Activated gamma-delta T cell treated with Interleukin-2 at 50 U/mL for 16 hours (primary cell): ENCODE measurements at places on chromosomes 3 and 15.
A peak's percentile ranks its signal among the peaks of the same experiment; 100 is the strongest.

GRCh38 chr15:22922003-22922402 is 58.2 kb downstream of the CYFIP1 start:
- DNase-seq = no peak

DNA sequence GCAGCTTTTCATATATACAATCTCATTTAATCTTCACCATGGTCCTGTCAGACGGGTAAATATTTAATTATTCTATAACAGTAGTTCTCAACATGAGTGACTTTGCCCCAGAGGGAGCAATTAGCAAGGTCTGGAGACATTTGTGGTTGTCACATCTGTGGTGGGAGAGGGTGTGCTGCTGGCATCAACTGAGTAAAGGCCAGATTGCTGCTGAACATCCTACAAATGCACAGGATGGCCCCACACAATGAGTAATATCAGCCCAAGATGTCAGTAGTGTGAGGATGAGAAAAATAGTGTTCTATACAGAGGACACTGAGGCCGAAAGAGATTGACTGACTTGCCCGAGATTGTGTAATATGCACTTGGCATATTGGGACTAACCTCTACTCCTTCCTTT is 156.0 kb downstream of the AGBL1 start:
- DNase-seq = no peak

GRCh38 chr3:119647843-119648575 is 12.4 kb downstream of the POPDC2 start:
- no peak for DNase-seq

- no peak for DNase-seq
Measured at GRCh38 chr3:120460862-120461261, 10.1 kb upstream of the FSTL1 start.

DNA sequence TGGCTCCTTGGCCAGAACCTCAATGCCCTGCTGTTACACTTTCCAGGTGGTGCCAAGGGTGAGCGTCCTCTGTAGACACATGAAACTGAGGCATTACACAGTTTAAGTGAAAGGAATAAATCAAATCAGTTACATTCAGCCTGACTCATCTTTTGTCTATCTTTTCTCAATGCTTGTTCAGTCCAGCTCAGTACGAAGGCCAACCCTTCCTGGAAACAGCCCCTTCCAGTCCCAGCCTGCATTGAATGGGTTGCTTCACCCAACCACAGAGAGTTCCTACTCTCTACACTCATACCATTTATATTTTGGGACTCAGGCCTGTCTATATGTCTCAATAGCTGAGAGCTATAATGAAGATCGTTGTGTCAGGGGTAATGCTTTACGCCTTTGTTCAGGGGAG is 363.6 kb downstream of the RORA start:
- no peak for DNase-seq

DNA sequence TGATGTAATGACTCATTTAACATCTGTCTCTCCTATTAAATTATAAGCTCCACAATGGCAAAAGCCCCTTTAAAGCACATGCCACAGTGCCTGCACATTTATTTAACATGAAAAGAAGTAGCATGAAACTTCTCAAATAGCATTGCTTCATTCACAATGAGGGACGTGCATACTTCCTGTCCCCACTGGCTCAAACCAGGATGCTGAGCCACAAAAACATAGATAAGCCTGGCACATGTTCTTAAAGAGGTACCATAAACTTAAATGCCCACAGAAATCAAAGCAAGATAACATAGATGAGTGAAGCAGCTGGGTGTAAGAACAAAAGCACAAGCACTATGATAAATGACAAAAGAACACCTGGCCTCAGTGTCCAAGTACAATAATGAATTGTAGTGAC is 3.8 kb downstream of the TP53BP1 start:
- DNase-seq = no peak

GRCh38 chr15:35496585-35496984 is 49.4 kb downstream of the DPH6 start:
- DNase-seq = no peak

DNA sequence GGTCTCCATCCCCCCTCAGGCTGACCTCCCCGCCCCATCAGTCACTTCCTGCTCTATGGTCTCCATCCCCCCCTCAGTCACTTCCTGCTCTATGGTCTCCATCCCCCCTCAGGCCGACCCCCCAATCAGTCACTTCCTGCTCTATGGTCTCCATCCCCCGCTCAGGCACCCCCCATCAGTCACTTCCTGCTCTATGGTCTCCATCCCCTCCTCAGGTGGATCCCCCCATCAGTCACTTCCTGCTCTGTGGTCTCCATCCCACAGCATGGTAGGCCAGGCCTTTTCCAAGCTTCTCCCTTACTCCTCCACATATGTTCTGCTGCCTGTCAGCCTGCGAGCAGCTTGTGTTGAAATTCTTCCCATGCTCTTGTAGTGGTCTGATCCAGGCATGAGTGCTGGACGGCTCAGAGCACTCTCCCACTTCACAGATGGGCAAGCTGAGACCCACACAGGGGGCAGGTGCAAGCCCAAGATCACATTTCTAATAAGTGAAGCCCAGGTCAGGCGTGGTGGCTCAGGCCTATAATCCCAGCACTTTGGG is 36.8 kb downstream of the BDH1 start:
- peak; percentile 11 for DNase-seq

GRCh38 chr15:25683415-25683814 is 179.7 kb downstream of the ATP10A start:
- no peak for DNase-seq

DNA sequence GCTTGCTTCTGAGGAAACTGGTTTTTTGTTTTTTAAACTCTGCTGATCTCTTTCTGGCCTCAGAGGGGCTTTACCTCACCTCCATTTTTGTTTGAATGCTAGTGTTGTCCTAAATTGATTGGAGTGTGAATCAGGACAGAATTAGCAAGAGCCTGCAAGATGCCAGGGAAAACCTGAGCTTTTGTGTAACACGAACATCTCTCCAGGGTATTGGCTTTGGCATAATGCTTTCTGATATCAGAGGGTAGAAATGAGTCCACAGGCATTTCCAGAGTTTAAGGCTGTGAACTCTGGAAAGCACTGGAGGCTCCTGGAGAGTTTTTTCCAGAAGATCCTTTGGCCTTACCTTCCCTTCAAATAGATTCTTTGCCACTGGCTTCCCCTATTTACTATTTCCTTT is 87.1 kb downstream of the WDR76 start:
- DNase-seq = no peak

DNA sequence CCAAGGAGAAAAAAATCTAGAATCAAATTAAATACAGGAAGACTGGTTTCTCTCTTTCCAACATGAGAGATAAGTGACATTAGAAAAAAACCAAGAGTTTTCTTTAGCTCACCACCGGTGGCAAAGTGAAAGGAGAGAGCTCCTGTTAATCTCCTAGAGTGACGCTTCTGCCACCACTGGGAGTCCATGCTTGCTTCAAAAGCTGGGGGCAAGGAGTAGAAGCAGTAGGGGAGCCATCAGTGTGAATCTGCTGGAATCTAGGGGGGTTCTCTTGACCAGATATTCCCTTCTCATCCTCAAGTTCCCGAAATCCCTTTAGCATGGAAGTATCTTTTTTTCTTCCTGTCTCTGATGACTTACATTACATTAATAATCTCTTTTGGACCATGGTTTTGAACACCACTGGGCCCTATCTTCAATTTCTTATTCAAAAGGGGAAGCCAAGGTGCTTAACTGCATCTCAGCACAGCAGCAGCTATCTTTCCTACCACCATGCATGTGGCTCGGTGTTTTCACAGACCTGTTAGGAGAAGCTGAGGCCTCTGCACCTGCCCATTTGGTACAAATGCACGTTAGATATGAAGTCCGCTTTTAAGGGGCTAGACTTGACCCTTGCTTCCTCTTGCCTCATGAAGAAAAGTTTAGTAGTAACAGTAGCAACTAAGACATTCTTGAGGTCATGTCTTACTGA is 6.6 kb upstream of the ICE2 start:
- DNase-seq = no peak

DNA sequence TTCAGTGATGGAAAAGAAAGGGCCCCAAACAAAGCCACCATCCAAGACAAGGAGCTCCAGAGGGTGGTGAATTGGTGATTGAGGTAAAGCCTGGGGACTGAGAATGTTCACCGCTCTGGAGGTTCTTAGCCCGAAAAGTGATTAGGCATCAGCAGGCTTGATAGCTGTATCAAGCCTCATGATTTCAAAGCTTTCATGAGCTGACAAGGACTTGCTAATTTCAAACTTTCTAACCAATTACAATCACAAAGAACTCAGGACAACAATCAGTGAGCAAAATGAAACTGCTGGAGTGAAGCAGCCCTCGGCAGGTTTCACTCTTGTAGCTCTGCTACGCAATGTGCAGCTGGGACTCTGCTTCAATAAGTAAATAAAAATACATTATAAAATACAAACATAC is 391.3 kb downstream of the TIGIT start:
- DNase-seq = no peak
